ENCODE measurements at places on chromosomes 5 and 9.

GRCh38 chr5:14089198-14089597 is 53.9 kb upstream of the TRIO start:
- no peak for DNase-seq

DNA sequence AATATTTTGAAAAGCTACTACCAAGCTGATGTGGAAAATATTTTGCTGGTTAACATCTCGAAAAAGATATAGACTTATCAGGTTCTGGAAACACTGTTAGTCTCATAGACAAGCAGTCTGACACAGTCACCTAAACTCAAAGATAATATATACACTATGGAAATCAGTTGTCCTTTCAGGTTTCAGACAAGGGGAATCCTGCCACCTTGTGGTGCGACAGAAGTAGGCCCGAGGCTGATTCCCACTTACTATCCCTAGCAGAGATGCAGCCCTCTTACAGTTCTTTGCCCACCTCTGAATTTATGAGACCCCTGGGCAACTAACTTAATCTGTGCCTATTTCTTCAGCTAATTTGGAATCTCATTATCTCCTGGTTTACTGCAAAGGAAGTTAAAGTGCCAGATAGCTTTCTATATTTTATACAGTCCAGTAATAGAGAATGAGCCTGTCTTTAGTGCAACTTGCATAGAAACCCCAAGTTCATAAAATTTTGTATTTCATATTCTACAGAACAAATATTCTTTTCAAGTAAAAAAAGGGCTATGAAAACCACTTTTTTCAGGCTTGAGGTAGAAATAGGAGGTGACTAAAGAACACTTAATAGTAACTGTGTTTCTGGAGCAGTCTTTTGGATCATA is 16.9 kb downstream of the RAD1 start:
- peak; percentile 80 for DNase-seq

DNA sequence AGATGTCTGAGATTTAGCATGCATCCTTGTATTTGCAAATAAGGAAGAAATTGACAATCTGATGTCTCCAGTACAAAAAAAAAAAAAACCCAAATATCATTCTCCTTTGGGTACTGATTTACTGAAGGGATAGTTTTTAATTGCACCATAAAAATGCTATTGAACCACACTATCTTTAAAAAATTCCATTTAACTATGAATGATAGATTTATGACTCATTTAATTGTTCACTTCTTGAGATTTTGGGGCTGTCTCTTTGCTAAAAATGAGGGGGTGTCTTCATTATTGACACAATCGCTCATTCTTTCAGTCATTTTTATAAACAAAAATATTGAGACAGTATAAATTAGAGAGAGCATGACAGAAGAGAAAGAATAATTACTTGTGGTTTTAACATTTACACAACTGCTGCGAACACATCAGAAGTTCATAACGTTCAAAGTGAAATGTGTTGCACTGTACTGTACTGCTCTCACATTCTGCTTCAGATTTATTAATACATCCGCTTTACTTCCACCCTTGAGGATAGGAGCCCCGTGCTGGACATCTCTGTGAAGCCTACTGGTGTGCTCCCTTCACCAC is 142.3 kb downstream of the MEF2C start:
- no peak for DNase-seq

DNA sequence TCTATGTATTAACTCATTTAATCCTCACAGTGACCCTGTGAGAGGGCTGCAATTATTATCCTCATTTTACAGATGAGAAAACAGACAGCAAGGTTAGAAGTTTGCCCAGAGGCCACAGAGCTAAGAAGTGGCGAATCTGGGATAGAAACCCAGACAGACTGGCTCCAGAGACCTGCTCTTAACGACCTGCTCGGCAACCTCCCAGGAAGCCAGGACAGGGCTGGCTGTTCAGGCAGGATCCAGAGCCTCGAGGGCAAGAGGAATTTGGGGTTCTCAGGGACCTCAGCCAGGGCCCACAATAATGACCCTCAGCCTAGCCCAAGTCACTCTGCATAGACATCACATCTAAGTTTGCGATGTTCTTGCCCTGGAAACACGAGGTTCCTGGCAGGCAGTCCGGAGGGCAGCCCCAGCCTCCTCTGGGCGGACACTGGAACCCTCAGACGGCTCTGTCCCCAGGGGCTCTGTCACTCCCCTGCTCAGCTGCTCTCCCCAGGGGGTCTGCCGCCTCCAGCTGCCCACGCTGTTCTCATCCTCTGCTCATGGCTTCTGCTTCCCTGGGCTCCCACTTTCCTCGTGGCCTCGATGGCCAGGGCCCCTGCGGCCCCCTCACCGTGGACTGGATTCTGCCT is 138.5 kb upstream of the ERCC6L2 start:
- DNase-seq, result no peak

DNA sequence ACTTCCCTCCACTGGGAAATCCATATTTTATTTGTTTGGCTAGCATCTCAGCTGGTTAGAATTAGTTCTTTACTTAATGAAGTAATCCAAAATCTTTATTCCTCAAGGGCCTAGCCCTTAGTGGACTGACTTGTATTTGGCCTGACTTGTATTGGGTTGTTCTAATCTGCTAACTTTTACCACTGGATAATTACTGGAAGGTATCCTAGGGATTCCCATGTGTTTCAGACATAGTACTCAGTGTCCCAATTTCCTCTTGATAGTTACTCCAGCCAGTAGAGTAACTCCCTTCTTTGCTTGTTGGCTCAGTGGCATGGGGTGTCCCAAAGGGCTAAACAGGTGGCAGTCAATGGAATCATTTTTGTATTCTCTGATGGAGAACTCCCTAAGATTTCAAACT is 156.0 kb downstream of the DCP2 start:
- DNase-seq, result no peak

DNA sequence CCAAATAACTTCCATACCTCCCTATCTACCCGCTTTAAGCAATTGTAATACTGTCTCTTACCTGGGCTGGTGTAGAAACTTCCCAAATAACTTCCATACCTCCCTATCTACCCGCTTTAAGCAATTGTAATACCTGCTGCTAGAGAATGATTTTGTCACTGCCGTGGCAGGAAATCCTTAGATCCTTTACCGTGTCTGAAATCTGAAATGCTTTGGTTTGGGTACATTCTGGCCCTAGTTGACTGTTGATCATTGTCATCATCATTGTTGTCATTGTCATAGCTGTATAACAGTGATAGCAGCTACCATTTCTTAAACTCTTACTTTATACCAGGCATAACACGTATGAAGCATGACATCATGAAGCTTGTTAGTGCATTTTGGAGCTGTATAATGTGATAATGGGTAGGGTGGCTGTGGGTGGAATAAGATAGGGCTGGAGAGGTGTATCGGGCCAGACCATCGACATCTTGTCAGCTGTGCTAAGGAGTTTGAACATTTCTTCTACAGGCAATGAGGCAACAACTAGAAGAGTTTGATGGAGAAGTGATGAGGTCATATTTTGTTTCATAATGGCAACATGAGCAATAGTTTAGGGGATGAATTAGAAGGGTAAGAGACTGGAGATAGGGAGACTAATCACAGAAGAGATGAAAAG is 15.7 kb downstream of the PIP5K1B start:
- DNase-seq, result no peak

- no peak for DNase-seq
Observed at GRCh38 chr5:15203376-15203775, 296.6 kb upstream of the FBXL7 start.

GRCh38 chr9:125240649-125240999 is 519 bp downstream of the HSPA5 start:
- peak; percentile 75 for DNase-seq

- no peak for DNase-seq
Observed at GRCh38 chr5:40355181-40355580, 324.5 kb upstream of the PTGER4 start.

- DNase-seq, result no peak
Observed at GRCh38 chr9:79012561-79012960, 559.2 kb upstream of the TLE4 start.

- peak; percentile 58 for DNase-seq
Observed at GRCh38 chr9:78035383-78035993, 3.9 kb upstream of the GNAQ start.

Data from aorta (tissue), 5 donors.